ENCODE measurements at places on chromosomes 2 and 18.

DNA sequence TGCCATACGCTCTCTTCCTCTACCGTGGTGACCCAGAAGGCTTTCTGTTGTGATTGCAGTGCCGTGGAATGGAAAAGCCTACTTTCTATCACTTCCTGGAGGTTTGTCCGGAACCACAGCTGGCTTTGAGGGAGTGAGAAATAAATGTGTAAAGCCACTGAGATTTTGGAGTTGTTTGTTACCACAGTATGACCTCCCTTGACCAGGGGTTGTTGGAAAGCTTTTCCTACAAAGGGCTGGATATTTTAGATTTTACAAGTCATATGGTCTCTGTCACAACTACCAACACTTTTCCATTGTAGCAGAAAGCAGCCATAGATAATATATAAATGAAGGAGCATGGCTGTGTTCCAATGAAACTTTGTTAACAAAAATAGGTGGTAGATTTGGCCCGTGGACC is 70.3 kb downstream of the VAPA start:
- DNase-seq = no peak

DNA sequence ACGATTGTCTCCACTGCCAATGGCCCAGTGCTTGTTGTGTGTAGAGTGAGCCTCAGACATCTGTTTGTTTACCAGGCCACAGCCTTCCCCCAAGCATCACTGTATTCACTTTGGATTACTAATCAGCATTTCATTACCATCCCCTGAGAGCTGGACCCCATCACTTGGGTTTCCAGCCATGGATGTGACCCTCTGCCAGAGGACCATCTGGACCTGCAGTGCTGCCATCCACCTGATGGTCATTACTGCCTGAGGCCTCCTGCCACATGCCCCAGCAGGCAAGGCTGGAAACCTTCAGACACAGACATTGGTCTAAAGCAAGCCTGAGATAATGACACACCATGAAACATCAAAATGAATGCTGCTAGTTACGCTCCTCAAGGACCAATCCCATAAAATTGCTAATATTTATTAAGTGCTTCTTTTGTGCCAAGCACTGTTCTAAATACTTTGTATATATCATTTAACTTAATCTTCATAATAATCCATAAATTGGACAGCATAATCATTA is 2096.3 kb upstream of the CELF4 start:
- DNase-seq = no peak

GRCh38 chr2:30601375-30601774 is 154.3 kb downstream of the LCLAT1 start:
- no peak for DNase-seq

- DNase-seq = no peak
Observed at GRCh38 chr2:241767464-241768250, 9.0 kb upstream of the GAL3ST2 start.

GRCh38 chr2:12369566-12369965 is 347.2 kb upstream of the TRIB2 start:
- DNase-seq = no peak

DNA sequence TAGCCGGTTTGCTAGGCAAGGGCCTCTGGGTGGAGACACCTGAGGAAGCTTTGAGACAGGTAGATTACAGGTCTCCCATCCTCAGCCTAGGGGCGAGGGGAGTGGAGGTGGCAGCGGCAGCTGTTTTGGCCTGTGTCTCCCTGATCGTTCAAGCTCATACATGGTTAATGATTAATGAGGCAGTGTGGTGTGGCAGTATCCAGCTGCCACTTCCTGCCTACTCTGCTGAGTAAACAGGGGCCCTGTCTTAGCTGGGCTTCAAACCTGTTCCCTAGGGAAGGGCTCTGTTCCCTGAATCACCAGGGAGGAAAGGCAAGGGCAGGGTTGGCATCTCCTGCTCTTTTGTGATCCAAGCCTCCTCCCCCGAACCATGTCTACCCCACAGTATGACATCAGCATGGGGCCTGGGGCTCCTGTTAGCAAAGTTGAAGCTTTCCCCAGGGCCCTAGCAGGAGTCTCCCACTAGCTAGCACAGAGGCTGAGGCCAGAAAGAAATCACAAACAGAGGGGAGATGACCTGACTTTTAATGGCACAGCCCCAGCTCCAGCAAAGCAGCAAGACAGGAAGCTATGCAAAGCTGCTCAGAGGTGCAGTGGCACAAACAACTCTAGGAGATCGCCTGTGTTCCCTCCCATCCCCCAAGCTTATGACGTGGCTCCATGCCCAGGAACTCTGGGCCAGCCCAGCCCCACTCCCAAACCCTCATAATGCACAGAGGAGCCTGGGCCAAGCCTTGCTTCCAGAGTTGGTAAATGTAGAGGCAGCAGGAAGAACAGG is 3.7 kb upstream of the TUBA4B start:
- peak; percentile 60 for DNase-seq

- no peak for DNase-seq
Observed at GRCh38 chr2:236656721-236657120, 87.1 kb downstream of the ACKR3 start.
